Substantia nigra (tissue), 51 donors: ENCODE measurements at places on chromosomes 3 and 15.
A peak's percentile ranks its signal among the peaks of the same experiment; 100 is the strongest.

DNA sequence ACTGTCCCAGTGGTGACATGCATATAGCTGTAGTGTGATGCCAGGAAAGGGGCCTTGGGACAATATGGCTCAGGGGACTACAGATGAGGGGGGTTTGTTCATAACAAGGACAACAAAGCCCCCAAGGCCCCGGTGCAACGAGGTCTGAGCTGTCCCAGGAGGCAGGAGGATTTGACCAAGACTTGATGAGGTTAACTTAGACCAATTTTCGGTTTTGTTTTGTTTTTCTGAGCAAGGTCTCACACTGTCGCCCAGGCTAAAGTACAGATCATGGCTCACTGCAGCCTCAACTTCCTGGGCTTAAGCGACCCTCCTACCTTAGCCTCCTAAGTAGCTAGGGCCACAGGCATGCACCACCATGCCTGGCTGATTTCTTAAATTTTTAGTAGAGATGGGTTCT is 23.8 kb downstream of the EFCAB12 start:
- no peak for DNase-seq

GRCh38 chr3:124532071-124532470 is 198.2 kb upstream of the UMPS start:
- DNase-seq = no peak

DNA sequence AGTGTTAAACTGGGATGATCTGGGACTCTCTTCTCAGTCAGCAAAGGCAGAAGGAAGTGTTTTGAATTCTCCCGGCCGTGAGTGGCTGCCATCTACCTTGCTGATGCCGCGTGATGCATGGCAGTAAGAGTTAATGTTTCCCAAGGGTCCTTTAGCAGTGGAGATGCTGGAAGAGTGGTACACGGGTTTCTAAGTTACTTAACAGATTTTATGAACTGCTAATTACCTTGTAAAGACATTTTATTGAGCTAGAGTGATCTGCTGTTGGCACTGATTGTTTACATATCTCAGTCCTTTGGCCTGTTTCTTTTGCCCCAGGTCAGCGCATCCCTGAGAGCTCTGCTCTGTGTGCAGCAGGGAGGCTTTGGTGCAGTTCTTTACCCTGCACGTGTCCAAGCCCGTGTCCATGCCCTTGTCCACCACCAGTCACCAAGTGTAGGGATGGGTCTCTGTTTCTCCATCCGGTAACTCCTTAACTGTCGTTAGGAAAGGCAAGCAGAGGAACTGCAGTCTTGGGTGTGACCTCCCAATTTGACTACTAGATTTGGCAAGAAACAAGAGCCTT is 172.3 kb downstream of the SLCO3A1 start:
- no peak for DNase-seq

GRCh38 chr3:114450008-114450596 is 156.3 kb downstream of the TIGIT start:
- DNase-seq = peak; percentile 17

- peak; percentile 79 for DNase-seq
These were observed 1.1 kb downstream of the FAM131A start for GRCh38 chr3:184338511-184338945.

DNA sequence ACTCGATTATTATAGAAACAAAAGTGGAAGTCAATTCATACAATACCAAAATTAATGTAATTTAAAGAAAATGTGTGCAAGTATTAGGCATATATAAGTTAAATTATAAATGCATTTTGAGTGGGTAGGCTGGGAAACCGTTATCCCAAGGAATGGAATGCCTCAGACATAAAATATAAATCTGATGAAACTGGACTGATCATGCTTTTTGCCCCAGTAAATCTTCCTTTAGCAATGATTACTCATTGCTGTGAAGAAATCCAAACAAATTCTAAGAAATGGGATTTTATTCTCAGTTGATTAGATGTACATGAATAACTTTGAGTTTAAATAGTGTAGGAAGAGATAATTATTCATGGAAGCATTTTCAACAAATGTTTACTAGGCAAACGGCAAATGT is 185.5 kb upstream of the KCNMB2 start:
- DNase-seq = no peak

DNA sequence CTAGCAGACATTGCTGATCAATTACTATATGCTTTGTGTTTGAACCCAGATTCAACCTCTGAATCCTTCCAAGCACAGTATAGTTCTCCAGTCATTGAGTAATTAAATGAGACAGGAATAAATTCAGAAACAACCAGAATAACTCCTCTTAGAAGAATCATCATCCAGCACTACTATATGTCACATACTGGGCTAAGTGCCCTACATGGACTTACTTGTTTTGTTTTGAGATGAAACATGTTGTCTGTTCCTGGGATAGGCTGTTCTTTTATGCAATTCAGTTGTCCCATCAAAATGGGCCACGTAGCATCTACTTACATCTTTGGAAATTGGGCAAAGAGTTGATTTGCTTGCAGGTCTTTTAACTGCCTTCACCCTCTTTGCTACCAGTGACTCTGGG is 365.5 kb upstream of the SUCLG2 start:
- DNase-seq = no peak

- no peak for DNase-seq
These were observed 37.2 kb downstream of the ANKDD1A start for GRCh38 chr15:64948916-64949315.

GRCh38 chr3:47762233-47762632 is 19.5 kb downstream of the SMARCC1 start:
- DNase-seq = no peak

- no peak for DNase-seq
These were observed 580.9 kb downstream of the MECOM start for GRCh38 chr3:169082634-169083033.

DNA sequence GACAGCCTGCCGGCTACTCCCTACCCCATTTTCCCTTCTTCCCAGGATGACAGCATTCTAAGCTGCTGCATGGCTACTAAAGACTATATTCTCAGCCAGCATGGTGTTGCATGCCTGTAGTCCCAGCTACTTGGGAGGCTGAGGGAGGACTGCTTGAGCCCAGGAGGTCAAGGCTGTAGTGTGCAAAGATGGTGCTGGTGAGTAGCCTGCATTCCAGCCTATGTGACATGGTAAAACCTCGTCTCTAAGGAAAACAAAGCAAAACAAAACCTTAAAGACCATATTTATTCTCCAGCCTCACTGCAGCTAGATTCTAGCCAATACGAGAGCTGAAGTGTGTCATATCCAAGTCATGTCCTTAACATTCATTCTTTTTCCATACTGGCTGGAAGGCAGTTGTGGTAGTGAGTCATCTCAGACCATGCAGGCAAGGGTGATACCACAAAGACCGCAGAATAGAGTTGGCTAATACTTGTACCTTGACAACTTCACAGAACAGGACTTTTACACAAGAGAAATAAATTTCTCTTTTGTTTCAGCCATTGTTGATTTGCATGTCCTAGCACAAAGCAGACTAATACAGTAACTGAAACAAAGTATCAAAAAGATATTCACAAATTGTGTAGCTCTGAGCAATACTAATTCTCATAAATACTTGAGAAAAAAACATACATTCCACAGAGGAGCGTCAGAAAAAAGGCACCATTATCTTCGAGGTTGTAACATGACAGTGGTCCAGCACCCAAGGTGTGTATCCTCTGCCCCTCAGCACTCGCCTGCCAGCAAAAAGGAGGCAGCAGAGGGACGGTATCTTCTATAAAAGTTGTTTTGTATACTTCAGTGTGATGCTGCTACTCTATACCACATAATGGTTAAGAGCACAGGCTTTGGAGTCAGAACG is 14.8 kb downstream of the PBRM1 start:
- no peak for DNase-seq

DNA sequence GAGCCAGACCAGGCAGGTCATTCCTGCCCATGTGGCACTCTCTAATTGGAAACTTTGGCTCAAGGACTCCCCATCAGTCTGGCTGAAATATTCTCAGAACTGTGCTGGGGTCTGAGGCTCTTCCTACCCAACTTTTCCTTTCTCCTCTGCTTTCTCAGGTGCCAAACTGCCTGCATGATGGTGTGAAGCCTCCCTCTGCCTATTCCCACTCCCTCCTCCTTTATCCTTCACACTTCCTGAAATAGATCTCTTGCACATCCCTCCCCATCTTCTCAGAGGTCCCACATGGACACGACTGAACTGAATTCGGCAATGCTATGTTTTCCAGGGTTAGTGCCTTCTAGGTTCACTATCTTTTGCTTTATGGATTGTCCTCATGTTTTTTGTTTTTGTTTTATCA is 12.5 kb downstream of the LIPH start:
- DNase-seq = no peak

GRCh38 chr15:57708047-57708446 is 1.5 kb downstream of the POLR2M start:
- DNase-seq = no peak

GRCh38 chr15:41235929-41236328 is 4.9 kb downstream of the CHP1 start:
- no peak for DNase-seq

DNA sequence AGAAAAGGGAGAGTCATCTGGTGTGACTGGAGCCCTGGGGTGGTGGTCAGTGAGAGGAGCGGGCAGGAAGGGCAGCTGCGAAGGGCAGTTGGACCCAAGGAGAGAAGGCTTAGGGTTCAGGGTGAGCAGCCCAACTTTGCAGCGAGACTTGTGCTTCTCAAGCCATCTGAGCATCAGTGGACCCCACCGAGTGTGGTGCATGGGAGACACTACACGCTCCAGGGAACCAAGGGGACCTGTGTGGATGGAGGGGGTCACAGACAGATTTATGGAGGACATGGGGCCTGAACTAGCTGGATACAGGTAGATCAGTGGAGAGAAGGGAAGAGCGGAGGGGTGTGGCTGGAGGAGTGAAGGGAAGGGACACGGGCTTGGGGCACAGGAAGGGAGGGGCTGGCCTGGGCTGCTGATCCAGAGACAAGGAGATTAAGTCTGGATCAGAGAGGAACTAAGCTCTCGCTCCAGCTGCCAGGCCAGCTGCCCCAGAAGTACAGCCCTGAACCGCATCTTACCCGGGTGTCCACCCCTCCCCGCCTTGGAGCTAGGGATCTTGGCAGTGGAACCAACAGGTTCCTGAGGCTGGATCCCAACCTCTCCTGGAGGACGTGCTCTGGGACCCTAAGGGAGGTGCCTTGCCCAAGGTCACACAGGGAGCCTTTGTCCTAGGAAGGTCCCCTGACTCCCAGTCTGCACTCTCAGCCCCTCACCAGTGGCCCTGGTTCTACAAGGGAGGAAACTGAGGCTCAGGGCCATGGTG is 120.5 kb downstream of the CORO2B start:
- no peak for DNase-seq

- DNase-seq = no peak
These were observed 3.3 kb downstream of the LRRK1 start for GRCh38 chr15:100922192-100923040.

GRCh38 chr3:37074178-37074577 is 80.9 kb downstream of the MLH1 start:
- DNase-seq = no peak

DNA sequence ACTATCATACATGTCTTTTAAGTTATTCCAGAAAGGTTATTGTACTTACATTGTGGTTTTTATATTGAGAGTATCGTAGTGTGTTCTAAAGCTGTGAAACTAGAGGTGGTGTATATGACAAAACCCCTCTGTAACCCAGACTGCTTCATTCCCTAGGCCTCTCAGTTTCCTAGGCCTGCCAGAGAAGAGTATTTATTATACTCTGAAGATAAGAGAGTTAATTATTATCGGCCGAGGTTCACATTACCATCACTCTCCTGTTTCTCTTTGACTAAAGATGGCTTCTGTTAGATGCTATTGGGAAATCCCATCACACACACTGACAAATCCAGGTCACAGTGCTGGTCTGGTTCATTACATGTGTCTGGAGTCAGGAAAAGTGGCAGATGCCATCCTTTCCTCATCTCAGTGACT is 20.5 kb downstream of the EXOSC7 start:
- no peak for DNase-seq

DNA sequence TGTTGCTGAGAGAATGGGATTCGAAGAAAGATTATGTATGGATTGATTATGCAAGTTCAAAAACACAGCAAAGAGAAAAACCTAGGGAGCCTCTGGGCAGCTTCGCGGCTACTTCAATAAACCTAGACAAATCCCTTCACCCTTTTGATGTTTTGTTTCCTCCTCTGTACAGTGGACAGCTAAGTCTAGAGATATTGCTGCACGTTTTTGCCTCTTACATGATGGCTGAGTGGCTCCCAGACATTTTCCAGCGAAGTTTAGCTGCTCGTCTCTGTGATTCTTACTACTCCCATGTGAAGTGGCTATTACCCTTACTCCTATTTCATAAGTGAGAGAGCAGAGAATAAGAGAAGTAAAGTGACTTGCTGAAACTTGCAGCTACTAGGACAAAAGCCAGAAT is 695.0 kb upstream of the GRM7 start:
- no peak for DNase-seq

DNA sequence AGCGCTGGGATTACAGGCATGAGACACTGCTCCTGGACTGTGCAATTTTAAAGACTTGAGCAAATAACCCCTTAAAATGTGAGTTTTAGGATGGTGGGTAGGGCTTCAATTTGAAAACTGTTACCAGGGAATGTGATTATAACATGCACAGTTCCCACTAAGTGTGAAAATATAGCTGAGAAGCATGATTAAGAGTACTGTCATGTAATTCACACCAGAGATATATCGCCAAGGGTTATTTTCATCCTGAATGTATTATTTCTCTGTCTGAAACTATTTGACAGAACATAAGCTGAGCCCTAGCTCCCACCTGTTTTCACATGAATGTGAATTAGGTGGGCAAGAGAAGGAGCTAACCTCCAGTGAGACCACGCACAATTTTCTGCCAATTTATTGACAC is 457.2 kb downstream of the GABRG3 start:
- DNase-seq = no peak

DNA sequence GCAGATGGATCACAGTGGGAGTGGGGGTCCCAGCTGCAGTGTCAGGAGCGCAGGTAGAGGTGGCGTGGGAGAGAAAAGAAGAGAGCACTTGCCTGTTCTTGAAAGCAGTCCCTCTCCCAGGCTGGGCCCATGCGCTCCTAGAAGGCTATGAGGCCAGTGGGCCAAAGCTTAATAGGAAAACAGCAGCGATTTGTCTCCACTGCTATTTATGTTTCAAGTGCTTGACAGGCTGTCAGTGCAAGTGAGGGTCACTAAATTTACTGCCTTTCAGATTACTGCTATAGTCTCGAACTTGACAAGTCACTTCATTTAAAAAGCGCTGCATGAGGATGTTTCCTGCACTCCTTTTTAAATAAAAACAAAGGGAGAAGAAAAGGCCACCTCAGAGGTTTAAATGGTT is 239.5 kb downstream of the GAP43 start:
- no peak for DNase-seq
